ENCODE measurements at places on chromosomes 12 and 14. TPM values are rescaled to one million over a fixed set of nuclear protein-coding genes. Genes with fewer than 3 reads are reported as not detected.

GRCh38 chr12:22722779-22723178, 97.8 kb downstream of the ETNK1 start:
- DNase-seq, result no peak

DNA sequence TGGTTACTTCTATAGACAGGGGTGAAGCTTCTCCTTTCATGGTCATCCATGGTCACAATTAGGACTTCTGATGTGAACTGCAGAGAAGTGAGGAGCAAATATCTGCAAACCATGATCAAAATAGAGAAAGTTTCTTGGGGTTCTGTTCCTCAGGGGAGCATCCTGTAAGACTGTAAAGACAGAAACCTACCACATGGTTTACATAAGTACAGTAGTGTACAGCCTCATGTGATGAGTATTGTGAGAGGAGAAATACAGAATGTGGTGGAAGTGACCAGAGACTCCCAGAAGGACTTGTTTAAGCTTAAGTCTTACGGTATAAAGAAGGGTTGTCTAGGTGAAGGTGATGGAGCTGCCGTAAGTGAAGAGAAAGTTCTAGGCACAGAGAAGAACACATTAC, 484.7 kb downstream of the LRIG3 start:
- DNase-seq, result no peak

GRCh38 chr14:97777622-97778355, 980.6 kb downstream of the VRK1 start:
- no peak for DNase-seq

DNA sequence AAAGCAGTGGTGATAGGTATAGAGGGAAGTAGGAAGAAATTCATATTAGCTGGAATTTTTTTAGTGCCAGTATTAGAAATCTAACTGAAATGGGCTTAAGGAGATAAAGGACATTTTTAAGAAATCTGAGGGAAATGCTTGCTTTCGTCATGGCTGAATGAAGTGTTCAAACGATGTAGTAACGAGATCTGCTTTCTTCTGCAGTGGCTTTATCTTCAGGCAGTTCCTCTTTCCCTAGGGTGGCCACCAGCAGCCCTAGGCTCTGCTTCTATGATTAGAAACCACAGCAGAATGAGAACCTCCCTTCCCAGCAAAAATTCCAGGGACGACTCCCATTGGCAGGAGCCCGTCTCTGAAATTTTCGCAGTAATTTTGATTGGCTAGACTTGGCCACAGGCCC, 163.9 kb upstream of the FRMD6 start:
- DNase-seq, result no peak

DNA sequence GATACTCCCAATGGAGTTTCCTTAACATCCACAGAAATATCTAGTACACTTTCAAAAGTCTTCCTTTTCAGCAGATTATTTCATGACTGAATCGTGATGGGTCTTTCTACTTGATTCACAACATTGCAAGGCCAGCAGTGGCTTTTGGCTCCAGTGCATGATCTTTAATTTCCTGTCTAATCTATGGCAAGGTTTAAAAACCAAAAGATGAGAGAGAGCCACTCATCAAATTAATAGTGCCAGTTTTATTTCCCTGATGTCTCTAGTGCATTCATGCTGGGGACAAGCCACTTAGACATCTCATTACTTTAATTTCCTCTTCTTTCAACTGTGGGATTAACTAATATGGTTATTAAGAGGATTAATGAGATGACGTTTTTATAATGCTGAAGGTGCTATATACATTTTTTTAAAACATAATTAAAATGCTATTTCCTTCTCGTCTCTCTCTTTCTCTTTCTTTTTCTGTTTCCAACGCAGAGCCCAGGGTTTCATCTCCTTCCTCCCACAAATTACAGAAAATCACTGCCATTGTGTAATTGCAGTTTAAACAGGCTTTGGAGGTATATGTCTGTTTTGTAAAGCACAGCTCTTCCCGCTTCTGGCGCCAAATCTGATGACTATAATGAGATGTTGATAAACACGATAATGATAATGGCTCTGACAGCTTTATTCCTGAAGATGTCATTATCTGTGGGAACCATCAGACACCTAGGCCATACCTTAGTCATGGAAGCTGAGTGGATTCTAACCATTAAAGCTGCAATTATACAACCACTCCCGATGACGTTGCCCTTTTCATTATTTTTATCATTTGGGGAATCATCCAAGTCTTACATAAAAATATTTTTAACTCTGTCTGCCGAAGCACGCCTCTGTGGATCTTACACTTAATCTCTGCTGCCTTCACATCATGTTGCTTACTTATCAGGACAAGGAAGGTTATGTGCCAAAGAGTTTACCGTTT, 103.1 kb upstream of the PPM1H start:
- DNase-seq, result no peak

DNA sequence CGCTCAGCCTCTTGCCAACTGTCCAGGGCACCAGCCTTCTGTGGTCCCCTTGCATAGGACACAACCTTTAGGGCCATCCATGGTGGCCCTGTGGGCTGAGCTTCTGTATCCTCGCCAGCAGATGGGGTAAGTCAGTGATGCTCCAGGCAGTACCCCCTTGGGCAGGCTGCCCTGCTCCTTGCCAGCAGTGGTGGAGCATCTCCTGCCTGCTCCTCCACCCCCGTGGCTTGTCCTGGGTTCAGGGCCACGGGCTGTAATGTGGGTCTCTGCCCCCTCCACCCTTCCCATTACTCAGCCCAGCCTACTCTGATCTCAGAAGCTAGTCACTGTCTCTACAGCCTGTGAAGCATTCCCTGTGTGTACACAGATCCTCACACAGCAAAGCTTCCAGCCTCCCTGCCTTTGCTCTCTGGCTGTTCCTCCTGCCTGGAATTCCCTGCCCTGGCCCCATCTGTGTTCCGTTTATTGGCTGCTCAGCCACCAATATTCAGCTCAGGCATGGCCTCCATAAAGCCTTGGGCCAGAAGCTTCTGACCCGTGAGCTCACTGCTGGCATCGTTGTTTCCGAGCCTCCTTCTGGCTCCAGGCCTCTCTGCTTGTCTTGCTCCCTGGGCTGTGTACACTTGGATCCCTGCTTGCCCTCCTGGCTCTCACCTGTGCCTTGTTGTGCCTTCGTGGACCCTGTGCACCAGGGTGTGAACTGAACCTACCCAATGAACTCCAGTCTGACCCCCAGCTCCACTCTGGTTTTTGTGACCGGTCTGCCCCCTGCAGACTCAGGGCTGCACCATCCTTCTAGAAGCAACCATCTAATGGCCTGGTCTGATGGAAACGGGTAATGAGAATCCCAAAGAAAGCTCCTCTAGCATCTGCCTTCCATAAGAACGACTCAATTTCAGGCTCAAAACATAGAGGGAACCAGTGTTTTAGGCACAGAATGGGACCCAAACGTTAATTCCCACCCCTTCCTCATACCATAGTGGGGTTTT, 177.0 kb upstream of the PRMT8 start:
- peak; percentile 12 for DNase-seq

GRCh38 chr12:75850721-75851462, 180.7 kb downstream of the PHLDA1 start:
- no peak for DNase-seq

Gene KLRC4
- total RNA-seq, result not detected

Gene HHIPL1
- total RNA-seq, result not detected

Gene DYNC1H1
- total RNA-seq, result 320 TPM

Gene CRIP1
- total RNA-seq, result 0.98 TPM

Gene DDN
- 3.4 TPM for total RNA-seq
